ENCODE measurements at places on chromosomes 13 and 19.

DNA sequence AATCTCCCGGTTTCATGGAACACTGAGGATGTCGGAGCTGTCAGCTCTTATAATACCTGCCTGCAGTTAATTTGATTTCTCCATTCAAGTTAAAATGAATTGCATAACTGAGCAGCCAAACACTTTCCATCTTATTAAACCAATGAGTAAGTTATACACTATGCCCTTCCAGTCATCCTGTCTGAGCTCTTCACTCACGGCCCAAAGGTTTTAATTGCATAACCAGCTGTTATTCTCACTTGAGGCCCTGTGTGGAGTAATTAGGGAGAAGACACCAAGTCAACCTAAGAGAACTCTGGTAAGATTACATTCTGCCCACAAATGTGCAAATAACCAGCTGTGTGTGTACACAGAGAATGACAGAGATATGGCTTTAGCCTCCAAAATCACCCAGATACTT lies 303.5 kb downstream of the TBC1D4 start:
- DNase-seq, result peak; percentile 43

- no peak for DNase-seq
Observed at GRCh38 chr13:22126433-22127021, 455.7 kb downstream of the FGF9 start.

DNA sequence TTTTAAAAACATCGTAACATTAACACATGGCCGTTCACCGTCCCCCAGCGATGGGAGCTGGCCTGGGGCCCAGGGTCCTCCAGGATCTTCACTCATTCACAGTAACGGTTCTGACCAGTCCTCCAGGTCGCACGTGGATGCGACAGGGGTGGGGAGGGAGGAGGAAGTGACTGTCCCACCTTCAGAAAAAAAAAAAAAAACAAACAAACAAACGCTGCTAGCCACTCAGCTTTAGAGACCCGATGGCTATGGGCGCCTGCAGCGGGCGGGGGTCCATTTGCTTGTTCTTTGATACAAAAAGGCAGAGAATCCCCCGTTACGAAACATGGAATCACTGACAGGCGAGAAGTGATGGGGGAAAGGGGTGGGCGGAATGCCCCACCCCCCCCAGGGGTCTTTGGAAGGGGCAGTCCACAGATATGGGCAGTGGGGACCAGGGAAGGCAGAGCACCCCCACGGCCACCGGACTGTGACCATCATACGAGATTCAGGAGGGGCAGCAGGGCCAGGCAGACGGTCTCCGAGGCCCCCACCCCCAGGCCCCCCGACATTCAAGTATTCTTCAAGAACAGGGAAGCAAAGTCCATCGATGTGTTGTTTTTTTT lies 13.3 kb downstream of the MKNK2 start:
- no peak for DNase-seq

- DNase-seq, result no peak
Observed at GRCh38 chr13:39371706-39372105, 231.3 kb downstream of the LHFPL6 start.

- DNase-seq, result no peak
Observed at GRCh38 chr13:31627097-31627845, 112.1 kb upstream of the RXFP2 start.

GRCh38 chr13:76820759-76821158 lies 65.4 kb downstream of the KCTD12 start:
- no peak for DNase-seq

DNA sequence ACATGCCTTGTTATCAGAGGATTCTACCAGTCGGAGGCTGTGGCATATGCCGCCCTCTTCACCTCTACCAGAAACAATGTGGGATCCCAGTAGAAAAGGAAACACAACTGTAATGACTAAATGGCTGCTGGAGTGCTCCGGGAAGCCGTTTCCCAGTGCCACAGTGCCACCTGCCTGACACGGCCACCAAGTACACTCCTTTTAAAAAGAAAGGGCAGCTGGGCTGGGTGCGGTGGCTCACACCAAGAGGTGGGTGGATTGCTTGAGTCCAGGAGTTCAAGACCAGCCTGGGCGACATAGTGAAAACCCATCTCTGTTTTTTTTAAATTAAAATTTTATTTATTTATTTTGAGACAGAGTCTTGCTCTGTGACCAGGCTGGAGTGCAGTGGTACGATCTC lies 67.3 kb downstream of the TRPM4 start:
- DNase-seq, result peak; percentile 83

GRCh38 chr19:34386645-34387445 lies 17.4 kb upstream of the PDCD2L start:
- no peak for DNase-seq

GRCh38 chr19:58476498-58477015 lies 405 bp downstream of the ZNF446 start:
- peak; percentile 46 for DNase-seq

GRCh38 chr19:757811-758668 lies 7.1 kb downstream of the MISP start:
- DNase-seq, result no peak

DNA sequence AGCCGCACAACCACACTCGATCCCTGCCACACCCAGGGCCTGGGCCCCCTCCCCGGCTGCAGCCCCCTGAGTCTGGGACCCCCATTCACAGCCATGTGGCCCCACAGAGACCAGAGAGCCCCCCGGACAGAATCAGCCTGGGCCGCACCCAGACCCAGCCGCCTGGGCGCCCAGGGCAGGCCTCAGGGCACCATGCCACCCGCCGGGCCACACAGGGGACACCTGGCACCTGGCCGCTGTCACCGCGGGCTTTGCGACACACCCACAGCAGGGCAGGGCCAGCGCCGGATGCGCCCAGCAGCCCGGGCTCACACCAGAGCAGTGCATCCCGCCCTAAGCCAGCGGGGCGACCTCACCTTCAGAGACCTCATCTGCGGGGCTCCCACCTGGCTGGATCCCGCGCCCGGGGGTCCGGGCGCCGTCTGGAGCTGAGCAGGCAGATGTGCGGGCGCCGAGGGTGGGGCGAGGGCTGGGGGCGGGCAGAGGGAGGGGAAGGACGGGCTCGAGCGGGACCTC lies 443 bp downstream of the TBXA2R start:
- DNase-seq, result peak; percentile 20

- no peak for DNase-seq
Observed at GRCh38 chr13:21590231-21590630, 13.7 kb downstream of the MICU2 start.

GRCh38 chr13:85657942-85658341 lies 141.3 kb downstream of the SLITRK6 start:
- DNase-seq, result peak; percentile 13

- DNase-seq, result no peak
Observed at GRCh38 chr19:1475751-1476437, 3.1 kb downstream of the C19orf25 start.

DNA sequence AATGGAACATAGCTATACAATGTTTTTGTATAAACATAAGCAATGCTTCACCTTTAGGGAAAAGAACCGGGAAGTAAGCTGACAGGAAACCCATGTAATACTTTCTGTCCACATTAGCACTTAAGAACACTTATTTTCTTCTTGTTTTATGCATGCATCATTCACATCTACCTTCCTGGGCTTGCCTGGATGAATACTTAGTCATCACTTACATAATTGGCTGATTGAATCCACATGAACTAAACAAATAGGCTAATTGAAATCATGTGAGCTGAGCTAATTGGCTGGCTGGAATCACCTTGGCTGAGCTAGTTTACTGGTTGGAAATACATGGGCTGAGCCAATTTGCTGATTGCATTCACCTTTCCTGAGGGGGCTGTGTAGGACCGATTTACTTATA lies 78.8 kb downstream of the ZNF726 start:
- no peak for DNase-seq

- DNase-seq, result no peak
Observed at GRCh38 chr19:46364359-46364758, 17.5 kb downstream of the PPP5C start.

DNA sequence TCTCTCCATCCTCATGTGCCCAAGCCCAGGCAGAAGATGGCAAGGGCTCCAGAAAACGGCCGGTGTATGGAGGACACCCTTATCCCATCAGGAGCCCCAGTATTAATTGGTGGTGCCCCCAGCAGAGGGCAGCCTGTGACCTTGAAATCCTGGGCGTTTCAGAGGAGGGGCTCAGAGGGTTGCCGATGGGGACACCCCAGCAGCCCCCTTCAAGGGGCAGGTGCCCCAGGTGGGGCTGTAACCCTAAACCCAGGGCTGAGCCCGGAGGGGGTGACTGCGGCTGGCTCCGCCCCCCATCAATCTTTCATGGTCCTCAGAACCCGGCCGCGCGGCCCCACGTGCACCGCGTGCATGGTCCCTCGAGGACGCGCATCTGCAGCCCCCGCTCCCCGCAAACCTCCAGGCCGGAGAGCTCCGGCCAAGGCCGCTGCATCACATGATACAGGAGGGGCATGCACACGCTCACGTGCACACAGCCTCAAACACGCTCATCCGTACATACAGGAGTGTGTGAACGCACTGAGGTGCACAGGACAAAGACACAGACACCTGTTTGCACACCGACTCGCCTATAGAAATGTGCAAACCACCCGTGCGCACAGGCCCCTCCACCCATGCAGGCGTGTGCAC lies 949 bp downstream of the RAB3A start:
- DNase-seq, result peak; percentile 70

GRCh38 chr13:26168835-26169234 lies 53.3 kb downstream of the RNF6 start:
- DNase-seq, result no peak

GRCh38 chr13:41271456-41272285 lies 8.3 kb upstream of the MTRF1 start:
- no peak for DNase-seq

- no peak for DNase-seq
Observed at GRCh38 chr13:102721800-102722231, 27.0 kb upstream of the METTL21C start.

GRCh38 chr19:15112385-15112784 lies 5.2 kb downstream of the SYDE1 start:
- no peak for DNase-seq

GRCh38 chr19:30219702-30220101 lies 152.5 kb upstream of the ZNF536 start:
- DNase-seq, result no peak

DNA sequence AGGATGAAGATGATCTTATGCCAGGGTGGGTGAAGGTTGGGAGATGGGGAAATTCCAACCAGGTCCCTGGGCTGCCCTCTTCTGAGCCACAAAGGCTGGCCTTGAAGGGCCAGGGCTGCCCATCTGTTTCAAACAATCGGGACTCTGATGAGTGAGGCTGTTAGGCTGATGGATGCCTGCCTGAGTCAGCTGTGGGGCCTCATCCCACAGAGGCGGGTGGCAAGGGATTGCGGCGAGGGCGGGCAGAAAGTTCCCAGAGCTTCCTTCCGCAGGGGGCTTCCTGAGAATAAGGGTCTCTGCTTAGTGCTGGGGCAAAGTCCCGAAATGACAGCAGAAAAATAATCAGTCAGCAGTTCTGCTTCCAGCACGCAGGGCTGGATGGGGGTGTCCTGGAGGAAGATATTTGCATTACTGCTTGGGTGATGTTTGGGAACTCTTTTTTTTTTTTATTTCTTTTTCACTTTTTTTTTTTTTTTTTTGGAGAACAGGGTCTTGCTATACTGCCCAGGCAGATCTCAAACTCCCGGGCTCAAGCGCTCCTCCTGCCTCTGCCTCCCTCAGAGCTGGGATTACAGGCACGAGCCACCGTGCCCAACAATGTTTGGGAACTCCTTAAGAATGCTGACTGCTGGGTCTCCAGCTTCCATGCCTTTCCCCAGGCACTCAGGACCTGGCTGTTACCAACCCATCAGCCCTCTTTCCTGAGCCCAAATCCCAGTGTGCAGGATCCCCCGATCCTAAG lies 14.1 kb downstream of the SH3GL1 start:
- DNase-seq, result no peak

- DNase-seq, result no peak
Observed at GRCh38 chr13:30255696-30256095, 51.7 kb downstream of the KATNAL1 start.

DNA sequence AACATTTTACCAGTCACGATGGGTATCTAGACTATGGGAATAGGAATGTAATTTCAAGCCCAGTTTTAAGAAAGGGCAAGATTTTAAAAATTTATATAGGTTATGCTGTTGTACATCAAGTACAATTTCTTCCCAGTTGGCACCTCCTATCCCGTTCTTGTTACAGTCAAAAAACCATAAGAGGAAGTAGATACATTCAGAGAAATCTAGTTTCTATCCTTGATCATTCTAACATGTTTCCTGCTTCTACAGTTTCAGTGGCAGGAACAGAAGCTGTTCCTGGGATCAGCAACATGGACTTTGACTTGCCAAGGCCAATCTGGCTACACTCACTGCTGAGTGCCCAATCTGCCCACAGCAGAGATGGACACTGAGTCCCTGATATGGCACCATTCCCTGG lies 14.7 kb upstream of the FPR3 start:
- DNase-seq, result no peak

DNA sequence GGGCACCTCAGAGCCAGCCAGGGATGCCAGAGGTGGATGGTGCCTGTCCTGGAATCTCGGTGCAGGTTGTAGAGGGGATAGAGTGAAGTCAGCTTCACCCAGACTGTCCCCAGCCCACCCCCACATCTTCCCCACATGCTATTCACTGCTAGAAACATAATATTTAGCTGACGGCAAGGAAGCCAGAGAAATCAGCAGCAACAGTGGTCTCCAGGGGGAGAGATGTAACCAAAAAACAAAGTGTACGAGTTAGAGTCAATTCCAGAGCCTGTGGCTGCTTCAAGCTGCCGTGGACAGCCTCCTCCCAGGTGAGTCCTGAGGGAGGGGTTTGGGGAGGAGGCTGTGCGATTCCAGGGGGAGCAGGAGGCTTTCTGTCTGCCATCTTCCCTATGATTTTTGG lies 97.6 kb downstream of the ZNF536 start:
- no peak for DNase-seq

GRCh38 chr13:29621051-29621800 lies 25.7 kb upstream of the SLC7A1 start:
- DNase-seq, result no peak

- peak; percentile 52 for DNase-seq
Observed at GRCh38 chr13:72643311-72643989, 84.0 kb downstream of the MZT1 start.

- no peak for DNase-seq
Observed at GRCh38 chr13:44904967-44905366, 84.3 kb downstream of the NUFIP1 start.

GRCh38 chr13:31038834-31039552 lies 106.5 kb downstream of the TEX26 start:
- no peak for DNase-seq

DNA sequence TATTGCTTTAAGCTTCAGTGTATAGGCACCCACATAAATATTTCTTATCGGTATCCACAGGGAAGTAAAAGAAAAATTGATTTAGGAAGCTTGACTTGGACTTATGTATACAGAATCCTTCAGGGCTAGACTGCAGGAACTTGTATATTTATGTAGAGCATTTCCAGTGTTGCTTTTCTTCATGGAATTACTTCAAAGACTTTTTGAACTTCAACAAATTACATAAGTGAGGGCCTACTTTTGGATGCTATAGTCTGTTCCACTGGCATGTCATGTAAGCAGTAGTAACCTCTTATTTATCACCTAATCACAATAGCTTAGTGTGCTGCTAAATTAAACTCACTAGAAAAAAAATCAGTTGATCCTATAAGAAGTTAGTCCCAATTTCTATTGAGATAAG lies 557.9 kb upstream of the SLITRK6 start:
- no peak for DNase-seq

Data from NCI-H82 (cell line).